Myometrial cell (primary cell): ENCODE measurements at places on chromosomes 11 and 22. TPM values are rescaled to one million over a fixed set of nuclear protein-coding genes. Genes with fewer than 3 reads are reported as not detected.

DDX25 gene
- total RNA-seq = not detected in 2 replicates

RAB3IL1 gene
- total RNA-seq = 0.29 and 2.3 TPM in 2 replicates

PIH1D2 gene
- 1.2 and 4.9 TPM in 2 replicates for total RNA-seq

TSGA10IP gene
- total RNA-seq = not detected in 2 replicates

HEPN1 gene
- total RNA-seq = not detected in 2 replicates

MYO7A gene
- not detected in 2 replicates for total RNA-seq

NTM gene
- total RNA-seq = 2.3 and 4.8 TPM in 2 replicates

ZC3H12C gene
- 8.6 and 9.0 TPM in 2 replicates for total RNA-seq

TMEM45B gene
- not detected in 2 replicates for total RNA-seq

TPBGL gene
- not detected in 2 replicates for total RNA-seq

OR8A1 gene
- total RNA-seq = not detected in 2 replicates

EMID1 gene
- total RNA-seq = not detected in 2 replicates

CYB5R3 gene
- total RNA-seq = 147 and 154 TPM in 2 replicates

LUZP2 gene
- not detected in 2 replicates for total RNA-seq

NRXN2 gene
- total RNA-seq = not detected in 2 replicates

ELFN2 gene
- 4.9 and 5.8 TPM in 2 replicates for total RNA-seq

CHADL gene
- total RNA-seq = 0.29 and 0.89 TPM in 2 replicates

OR2AG2 gene
- 0.18 and 0.29 TPM in 2 replicates for total RNA-seq
